HepG2 (cell line): ENCODE measurements at places on chromosomes 5 and 9. TPM values are rescaled to one million over a fixed set of nuclear protein-coding genes. Genes with fewer than 3 reads are reported as not detected.

Gene CKMT2
- total RNA-seq, result 0.69 and 1.2 TPM in 2 replicates

GRCh38 chr5:59236448-59236847 is 653.6 kb downstream of the RAB3C start:
- no peak for DNase-seq

Gene FAM153A
- total RNA-seq, result not detected in 2 replicates

Gene SPINK6
- not detected in 2 replicates for total RNA-seq
